ENCODE measurements at places on chromosomes 3 and 15.

DNA sequence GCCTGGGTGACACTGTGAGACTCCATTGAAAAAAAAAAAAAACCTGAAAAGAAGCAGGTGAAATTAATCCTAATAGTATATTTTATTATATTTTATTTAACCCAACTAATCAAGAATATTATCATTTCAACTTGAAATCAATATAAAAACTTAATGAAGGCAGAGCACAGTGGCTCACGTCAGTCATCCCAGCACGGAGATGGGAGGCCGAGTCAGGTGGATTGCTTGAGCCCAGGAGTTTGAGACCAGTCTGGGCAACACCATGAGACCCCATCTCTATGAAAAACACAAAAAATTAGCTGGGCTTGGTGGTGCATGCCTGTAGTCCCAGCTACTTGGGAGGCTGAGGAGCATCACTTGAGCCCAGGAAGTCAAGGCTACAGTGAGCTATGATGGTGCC is 33.3 kb upstream of the SLC41A3 start:
- no peak for DNase-seq

- no peak for DNase-seq
Measured at GRCh38 chr3:134020135-134020680, 9.5 kb downstream of the SLCO2A1 start.

- DNase-seq, result no peak
Measured at GRCh38 chr3:44568561-44568960, 13.6 kb downstream of the ZKSCAN7 start.

GRCh38 chr3:54783611-54784010 is 144.2 kb downstream of the LRTM1 start:
- no peak for DNase-seq

GRCh38 chr3:157650172-157650571 is 147.0 kb upstream of the VEPH1 start:
- no peak for DNase-seq

- no peak for DNase-seq
Measured at GRCh38 chr3:9679476-9680080, 24.1 kb upstream of the CPNE9 start.

DNA sequence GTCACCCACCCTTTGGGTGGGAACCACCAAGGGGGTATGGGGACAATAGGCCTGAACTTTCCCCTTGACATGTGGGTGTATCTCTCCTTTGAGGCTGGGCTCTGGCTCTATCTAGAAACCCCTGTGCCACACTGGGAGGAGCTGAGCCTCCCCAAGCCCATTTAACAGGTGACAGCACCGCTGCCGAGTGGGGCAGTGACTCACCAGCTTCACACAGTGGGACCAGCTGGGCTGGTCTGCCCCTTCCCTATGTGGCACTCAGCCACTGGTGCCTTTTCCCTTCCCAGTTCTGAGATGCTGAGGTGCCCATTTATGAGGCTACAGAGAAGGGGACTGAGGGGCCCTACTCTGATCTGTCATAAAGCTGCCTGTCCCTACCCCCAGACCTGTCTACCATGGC is 5.1 kb downstream of the PSTPIP1 start:
- no peak for DNase-seq

DNA sequence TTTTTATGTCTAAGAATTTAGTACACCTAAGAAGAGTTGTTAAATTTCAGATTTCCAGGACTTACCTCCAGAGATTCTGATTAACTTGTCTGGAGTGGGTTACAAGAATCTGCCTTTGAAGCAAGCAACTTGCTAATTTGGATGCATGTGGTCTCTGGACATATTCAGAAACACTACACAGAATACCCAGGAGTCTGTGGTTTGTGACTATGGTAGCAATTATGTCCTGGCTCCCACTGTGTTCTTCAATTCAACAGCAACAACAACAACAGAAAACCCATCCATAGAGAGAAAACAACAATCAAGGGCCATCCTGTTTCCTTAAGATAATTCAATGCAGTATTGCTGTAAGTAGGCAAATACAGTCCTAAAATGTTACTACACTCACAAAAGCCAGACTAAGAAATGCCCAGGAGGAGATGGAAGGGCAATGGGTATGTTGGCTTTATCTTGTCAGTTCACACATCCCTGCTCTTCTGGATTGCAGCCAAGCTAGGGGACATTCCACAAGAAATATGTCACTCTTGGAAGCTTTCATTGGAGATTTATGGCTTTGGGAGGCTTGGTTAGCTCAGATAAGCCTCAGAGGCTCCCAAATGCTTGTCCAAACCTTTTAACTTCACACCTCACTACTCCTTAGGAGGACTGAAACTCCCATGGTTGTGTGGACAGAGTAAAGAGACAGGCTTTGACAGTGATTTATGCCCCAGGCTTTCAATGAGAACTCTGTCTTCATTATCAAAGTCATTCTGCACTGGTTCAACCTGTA is 99.4 kb upstream of the MRPL3 start:
- DNase-seq, result no peak

All from ovary (tissue), 10 donors.